ENCODE measurements at places on chromosomes 3 and 15.

- no peak for DNase-seq
Observed at GRCh38 chr3:132637590-132637989, 22.0 kb downstream of the ACAD11 start.

DNA sequence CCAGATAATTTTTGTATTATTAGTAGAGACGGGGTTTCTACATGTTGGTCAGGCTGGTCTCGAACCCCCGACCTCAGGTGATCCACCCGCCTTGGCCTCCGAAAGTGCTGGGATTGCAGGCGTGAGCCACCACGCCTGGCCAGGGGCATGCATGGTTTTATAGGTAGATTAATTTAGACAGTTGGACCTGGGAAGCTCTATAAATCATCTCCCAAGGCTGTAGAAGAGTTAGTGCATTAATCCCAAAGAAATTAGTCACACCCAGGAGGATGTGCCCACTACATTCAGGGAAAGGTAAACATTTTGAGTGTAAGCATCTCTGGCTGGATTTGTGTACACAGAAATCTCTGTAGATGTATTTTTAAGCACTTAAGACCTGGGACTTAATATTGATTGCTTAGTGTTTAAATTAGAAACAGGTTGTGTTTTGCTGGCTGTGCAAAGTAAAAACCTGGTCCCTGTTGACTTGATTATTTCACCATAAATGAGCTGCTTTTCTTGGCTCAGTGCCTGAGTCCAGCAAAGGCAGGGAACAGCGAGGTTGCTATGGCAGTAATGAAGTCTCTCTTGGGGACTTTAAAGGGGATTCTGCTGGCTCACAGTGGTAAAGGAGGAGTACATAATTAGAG lies 19.2 kb downstream of the EXOSC7 start:
- no peak for DNase-seq

DNA sequence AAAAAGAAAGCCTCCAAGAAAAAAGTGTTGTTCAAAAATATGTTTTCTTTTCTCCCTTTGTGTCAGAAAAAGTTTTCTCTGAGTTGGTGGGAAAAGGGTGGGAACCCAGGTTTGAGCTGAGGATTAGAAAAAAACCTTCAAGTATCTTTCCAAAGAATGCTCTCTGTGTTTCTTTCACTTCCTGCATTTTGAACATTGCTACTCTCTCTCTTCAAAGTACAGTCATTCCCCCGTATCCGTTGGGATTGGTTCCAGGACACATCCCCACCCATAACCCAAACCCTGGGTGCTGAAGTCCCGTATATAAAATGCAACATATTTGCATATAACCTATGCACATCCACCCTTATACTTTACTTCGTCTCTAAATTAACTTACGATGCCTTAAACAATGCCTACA lies 139.6 kb downstream of the TMCO5A start:
- DNase-seq = no peak

GRCh38 chr3:38148311-38148882 lies 9.9 kb downstream of the MYD88 start:
- no peak for DNase-seq

DNA sequence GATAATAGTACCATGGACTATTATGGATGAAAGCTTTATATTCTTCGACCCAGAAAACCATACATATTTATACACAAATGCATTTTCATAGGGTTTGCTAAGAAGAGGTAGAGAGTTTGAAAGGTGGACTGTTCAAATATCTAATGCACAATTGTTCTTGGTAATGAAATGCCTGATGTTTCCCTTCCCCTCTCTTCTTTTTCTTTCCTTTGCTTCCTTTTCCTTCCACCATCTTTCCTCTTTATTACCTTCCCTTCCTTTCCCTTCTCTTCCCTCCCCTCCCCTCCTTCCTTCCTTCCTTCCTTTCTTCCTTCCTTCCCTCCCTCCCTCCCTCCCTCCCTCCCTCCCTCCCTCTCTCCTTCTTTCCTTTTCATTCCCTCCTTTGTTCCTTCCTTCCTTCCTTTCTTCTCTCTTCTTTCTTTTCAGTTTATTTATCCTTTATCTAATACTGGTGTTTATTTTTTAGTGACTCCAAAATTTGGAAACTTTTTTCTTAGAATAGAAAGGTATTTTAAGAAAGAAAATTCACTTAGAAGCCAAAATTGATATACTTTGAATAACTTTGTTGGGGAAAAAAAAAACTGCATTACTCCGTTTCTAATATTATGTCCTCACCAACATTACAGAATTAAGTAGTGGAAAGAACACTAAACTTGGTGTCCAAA lies 22.7 kb upstream of the PYDC2 start:
- DNase-seq = no peak

DNA sequence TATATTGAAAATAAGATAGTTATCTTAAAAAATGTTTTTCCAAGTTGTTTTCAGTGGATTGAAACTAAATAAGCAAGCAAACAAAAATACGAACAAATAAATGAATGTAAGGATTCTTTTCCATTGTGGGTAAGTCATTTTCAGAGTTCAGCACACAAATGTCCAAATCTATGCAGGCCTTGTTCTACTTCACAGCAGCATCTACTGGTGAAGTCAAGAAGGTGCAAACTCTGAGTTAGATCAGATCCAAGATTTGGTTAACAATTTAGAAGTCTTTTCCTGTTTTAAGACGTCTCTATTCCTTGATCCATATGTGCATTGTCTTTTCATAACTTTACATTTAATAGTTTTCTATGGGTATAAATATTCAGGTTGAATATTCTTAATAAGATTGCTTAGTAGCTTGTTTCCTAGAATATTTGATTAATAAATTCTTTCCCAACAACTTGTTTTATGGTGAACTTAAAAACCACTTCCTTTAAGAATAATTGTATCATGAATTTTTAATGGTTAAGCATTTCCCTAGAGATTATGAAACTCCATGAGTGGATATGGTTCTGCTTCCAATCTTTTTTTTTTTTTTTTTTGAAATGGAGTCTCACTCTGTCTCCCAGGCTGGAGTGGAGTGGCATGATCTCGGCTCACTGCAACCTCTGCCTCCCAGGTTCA lies 10.5 kb downstream of the PTX3 start:
- no peak for DNase-seq

- no peak for DNase-seq
Observed at GRCh38 chr3:9158865-9159630, 90.4 kb downstream of the SRGAP3 start.

GRCh38 chr15:66071160-66071920 lies 182.2 kb downstream of the MEGF11 start:
- no peak for DNase-seq

- DNase-seq = no peak
Observed at GRCh38 chr15:57458356-57458781, 82.1 kb downstream of the CGNL1 start.

DNA sequence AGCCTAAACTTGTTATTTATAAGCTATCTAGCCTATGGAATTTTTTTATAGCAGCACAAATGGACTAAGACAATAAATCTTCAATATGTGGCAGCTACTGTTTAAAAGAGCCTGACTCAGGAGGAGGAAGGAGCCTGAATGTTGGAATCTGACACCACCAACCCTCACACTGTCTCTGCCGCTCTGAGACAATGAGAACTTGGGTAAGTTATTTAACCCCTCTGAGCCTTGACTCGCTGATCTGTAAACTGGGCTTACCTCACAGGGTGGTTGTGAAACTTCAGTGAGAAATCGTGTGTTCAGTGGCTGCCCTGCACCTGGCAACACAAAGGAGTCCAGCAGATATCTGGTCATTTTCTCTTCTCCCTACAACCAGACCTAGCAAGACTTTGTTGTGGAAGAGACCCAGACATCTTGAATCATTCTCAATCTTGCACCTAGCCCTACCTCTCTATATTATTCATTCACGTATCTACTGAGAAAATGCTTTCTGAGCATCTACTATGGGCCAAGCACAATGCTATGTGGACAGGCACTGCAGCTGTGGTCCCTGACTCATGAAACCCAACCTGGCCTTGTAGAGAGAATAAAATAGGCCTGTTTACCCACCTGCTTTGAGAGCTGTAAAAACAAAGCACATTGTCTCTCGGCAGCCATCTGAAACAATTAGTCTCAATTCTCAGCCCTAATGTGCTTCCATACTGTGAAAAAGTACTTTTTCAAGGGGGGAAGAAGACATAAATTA lies 81.9 kb upstream of the SLC25A36 start:
- DNase-seq = no peak

GRCh38 chr15:60758961-60759729 lies 280.2 kb upstream of the ICE2 start:
- no peak for DNase-seq

DNA sequence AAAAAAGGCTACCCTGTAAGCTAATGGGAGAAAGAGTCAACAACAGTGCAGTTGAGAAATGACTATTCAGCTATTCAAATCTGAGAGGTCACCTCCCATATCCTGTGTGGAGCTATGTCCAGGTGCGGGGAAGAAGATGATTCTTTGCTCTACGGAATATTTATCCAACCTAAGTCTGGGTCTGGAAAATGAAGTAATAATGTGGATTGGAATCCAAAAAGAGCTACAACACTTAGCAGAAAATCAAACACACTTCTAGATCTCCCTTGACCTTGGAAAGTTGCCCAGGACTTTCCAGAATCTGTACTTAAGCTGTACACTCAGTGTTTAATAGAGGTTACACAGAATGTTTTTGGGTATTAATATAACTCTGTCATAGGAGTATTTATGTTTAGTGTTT lies 251.9 kb downstream of the NAALADL2 start:
- no peak for DNase-seq

- no peak for DNase-seq
Observed at GRCh38 chr3:40167958-40168357, 141.5 kb upstream of the EIF1B start.

DNA sequence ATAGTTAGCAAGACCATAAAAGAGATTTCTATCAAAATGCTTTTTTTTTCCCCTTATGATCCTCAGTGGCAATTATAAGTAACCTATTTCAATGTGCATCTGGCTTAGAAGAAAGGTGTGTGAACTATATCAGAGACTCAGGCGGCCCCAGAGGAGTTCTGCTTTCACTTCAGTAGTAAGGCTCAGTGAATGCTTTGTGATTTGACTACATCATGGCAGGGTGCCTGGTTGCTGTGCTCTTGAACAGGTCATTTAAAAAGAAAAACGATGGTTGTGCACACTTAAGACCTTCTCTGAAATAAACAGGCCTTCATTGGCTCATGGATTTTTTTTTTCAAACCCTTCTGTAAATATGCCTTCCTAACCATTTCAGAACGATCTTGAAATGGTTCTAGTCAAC lies 400.4 kb upstream of the RARB start:
- DNase-seq = no peak

DNA sequence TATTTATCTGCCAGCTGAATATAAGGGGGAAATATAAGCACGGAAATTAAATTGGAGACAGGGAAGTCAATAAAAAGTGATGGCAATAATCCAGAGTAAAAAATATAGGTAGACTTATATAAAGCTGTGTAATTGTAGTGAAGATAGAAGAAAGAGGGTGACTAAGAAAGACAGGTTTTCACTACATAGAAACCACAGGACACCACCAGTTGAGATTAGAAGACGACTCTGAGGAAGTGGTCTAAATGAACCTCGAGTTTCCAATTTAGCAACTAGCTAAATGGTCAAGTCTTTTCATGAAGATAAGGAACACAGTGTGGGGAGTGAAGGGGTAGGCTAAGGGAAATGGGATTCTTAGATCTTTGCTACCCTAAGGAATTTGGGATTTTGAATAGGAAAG lies 188.8 kb upstream of the ARL6 start:
- no peak for DNase-seq

GRCh38 chr3:139199421-139200010 lies 144.3 kb upstream of the MRPS22 start:
- no peak for DNase-seq

DNA sequence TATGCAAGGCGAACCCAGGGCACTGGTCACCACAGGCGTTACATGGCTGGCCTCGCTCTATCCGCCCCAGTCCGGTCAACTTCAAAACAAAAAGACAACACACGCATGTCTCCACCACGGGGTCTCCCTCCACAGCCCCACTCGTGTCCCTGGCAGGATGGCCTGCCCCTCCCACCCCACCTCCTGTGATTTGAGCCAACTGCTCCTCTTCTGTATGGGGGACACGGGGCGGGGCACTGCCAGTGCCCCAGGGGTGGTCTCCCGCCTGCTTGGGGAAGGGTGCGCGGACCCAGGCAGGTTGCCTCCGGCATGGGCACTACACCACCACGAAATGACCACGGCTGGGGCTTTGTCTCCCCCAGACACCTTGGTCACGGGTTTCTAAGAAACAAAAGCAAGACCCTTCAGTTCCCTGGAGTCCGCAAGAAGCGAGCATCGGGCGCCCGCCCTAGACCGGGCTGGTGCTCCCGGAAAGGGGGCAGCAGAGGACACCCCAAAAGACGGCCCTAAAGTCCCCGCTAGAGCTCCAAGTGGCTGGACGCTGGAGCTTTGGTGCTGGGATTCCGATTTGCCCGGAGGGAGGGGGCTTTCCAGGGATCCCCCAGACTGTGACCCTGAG lies 219.3 kb upstream of the PRICKLE2 start:
- no peak for DNase-seq

- DNase-seq = no peak
Observed at GRCh38 chr15:73902121-73903020, 23.9 kb upstream of the LOXL1 start.

DNA sequence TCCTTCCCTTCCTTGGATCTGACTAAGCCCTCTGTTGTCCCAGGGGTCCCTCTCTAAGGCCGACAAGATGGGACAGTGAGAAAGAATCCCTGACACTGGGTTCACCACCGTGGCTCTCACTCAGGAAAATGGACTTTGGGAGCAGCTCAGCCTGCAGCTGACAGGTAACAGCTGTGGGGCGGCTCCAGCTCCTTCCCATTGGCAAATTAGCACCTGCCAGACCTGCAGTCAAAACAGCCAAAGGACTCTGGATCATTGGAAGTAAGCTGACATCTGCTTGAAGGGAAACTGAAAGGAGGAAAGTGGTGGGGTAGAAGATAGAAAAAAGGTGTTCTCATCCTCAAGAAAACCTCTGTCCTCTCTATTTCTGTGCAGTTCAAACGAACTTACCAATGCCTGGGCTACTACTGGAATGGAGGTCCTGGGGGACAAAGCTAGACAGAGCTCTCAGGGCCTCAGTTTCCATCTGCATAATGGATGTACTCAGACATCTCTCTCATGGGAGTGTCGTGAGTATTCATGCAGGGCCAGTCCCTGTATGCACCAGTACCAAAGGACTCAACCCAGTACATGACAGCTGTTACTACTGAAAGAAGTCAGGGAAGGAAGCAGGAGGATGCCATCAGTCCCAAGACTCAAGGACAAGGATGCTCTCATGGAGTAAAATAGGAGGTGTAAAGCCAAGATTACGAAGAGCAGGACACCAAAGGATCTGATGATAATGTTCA lies 53.6 kb upstream of the DCLK3 start:
- no peak for DNase-seq

- no peak for DNase-seq
Observed at GRCh38 chr3:153666991-153667740, 454.0 kb upstream of the ARHGEF26 start.

Data from activated T-cell treated with anti-CD3 and anti-CD28 coated beads for 1 hour (primary cell).